ENCODE measurements at places on chromosomes 5 and 9.

DNA sequence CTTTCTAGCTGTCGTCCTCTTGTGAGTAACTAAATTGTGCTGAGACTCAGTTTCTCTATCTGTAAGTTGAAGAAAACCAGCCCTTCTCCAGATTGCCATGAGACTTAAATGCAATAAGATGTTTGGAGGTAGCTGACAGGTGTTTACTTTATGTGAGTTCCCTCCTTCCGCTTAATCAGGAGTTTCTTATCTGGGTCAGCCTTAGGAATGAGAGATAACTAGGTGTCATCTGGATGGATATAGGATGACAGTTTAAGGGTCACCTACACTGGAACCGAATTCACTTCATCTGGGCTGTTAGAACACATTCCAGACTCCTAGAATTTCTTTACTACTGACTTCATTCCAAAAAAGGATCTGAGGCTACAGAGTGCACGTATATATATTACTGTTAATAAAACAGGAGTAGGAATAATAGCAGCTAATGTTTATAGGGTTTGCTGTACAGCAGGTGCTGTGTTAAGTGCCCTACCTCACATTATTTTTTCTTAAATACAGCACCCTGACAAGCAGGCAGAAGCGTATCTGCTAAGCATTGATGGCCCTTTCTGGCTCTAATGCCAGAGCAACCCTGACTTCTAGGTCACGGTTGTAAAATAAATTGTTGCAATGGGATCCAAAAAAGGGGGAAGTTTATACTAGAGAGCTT lies 30.0 kb upstream of the CPEB4 start:
- DNase-seq = no peak

DNA sequence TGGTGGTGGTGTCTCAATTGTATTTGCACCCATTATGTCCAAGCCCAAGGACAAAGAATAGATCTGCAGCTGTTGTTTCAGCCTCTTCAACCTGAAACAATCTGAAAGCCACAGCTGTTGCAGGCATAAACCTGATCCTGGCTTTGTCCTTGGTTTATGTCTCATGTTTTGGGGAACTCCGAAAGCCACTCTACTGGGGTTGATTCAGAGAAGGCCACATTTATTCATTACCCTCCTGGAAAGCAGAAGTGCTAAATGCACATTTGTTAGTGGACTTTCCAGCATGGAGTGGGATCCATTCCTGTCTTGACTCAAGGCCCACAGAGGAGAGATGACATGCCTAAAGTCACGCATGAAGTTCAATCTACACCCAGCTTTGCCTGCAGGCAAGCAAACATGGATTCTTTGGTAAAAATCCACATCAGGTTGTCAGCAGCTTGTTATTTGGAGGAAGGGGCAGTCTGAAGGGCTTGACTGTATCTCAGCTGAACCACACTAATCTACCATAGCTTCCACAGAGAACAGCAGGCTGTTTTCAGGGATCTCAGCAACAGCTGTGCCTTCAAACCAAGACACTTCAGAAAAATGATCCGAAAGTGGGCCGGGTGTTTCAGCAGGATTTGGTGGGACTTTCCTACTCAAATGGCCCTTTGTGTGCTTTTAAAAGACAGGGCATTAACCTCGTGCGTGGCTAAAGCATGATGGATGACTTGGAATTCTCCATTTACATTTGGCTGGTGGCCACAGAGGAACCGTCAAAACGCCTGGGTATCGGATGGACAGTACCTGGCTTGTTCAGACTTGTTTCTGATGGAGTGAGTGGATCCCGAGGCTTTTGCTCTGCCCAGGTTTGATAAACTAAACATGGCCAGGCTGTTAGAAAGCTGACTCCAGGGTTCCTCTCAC lies 36.2 kb upstream of the ADAM19 start:
- DNase-seq = no peak

- no peak for DNase-seq
Observed at GRCh38 chr9:112774006-112774996, 23.7 kb downstream of the SNX30 start.

DNA sequence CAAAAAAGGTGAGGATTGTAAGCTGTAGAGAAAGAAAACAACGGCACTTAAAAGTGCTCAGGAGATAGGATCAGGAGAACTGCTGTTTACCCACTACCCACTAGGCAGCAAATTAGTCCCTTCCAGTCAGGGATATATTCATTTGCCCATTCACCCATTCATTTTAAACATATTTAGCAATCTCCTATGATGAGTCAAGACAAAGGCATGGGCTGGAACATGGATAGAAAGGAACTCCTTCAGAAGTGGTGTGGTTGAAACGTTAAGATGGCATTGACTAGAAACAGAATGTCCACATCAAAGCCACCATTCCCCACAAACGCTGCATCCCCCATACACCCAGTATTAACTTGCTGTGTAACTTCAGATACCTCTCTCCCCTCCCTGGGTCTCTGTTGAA lies 225.7 kb downstream of the ASTN2 start:
- DNase-seq = no peak

- no peak for DNase-seq
Observed at GRCh38 chr9:31500422-31500821, 884.0 kb upstream of the ACO1 start.

DNA sequence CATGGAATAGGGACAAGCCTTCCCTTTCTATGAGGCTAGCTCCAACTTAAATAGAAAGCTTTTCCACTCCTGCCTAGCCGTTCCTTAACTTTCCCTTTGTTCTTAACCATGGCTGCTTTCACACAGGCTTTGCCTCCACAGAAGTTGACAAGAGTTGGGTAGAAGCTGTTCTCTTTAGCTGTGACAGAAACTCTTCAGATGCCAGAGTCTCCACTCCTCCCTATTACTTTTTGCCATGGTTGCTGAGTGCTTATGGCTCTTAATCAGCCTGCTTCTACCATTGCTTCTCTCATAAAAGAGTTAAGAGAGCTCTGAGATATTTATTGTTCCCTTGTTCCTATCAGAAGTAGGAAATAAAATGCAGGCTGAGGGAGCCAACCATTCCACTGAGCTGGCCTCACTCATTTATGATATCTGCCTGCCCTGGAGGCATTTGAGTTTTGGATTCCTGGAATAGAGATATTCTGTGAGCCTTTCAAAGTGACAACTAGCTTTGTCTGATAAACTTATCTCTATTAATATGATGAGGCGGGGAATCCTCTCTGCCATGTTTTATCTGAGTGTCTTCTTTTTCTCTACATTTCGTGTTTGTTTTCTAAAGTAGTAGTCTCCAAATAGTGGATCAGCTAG lies 162.6 kb downstream of the DMAC1 start:
- no peak for DNase-seq

DNA sequence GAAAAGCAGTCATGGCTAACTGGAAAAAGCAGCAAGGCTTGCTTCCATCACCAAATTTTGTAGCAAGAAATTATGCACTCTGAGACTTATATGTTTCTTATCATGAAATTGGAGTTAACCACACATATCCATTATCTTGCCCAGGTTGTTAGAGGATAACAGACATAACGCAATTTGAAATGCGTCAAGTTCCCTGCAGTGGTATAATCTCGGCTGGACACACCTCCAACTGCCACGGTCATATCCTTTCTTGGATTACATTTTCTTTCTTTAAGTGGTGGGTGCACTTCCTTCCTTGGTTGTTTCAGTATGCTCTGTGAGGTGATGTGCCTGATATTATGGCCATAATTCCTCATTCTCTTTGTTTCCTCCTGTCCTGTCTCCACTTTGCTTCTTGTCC lies 695.0 kb upstream of the DMAC1 start:
- no peak for DNase-seq

DNA sequence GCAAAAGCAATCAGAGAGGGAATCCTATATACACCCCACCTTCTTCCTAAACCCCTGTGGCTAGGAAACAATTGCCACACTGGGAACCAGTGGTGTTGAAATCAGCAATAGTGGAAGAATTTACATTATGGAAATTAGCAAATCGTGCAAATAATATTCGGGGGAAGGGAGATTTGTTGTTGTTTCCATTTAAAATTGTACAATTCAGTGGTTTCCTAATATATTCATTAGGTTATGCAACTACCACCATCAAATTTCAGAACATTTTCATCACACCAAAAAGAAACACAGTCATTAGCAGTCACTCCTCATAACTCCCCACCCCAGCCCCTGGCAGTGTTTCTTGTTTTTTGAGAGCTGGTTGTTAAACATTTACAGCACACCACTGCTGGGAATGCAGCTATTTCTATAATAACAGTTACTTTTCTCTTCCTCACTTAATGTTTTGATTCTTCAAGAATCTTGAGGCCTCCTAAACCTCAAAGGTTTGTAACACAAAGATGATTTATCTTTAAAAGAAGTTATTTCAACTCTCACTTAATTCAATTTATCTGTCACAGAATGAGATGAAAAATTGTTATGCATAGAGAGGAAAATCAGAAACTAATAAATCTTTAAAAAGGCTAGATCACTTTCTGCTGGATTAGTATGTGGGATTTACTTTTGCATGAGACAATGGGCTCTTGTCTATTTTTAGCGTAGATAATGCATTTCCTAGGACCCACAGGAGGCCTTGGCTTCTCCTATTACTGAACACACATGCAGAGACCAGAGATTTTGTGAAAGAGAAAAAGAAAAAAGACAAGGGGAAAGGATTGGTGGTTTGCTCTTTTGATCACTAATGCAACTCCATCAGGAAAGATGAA lies 91.8 kb upstream of the DAPK1 start:
- no peak for DNase-seq

GRCh38 chr9:22114956-22115355 lies 105.9 kb upstream of the CDKN2B start:
- no peak for DNase-seq

DNA sequence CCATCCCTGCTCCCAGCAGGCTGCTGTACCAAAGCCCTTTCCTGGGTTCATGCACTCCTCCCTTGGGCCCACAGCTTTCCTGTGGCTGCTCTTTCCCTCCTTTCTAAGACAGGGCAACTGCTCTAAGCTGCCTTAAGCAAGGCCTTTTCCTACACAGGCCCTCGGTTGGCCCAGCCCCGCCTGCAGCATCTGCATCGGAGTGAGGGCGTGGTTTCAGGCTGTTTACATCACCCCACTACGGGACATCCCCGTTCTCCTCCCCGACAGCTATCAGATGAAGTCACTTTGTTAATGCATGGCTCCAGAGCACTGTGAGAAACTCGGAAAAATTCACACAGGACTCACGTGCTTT lies 3.4 kb downstream of the DPH7 start:
- DNase-seq = no peak

GRCh38 chr9:119255116-119255515 lies 114.1 kb downstream of the BRINP1 start:
- DNase-seq = no peak

- DNase-seq = no peak
Observed at GRCh38 chr5:10981932-10982331, 220.9 kb upstream of the DAP start.

DNA sequence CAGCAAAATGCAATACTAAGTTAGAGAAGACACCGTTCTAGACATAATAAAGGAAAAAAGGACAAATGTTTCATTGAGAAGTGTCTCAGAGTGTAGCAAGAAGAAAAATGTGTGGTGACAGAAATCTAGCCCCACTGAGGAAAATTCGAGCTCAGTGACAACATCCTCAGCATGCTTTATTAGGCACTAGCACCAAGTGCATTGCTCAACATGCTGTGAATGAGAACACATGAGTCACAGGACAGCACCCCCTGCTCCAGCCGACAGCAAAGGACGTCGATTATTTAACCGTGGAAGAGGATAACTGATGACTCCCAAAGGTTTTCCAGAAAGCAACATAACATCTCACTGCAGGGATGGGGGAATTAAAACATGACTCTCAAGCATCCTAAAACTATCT lies 182.7 kb downstream of the GNAQ start:
- no peak for DNase-seq

DNA sequence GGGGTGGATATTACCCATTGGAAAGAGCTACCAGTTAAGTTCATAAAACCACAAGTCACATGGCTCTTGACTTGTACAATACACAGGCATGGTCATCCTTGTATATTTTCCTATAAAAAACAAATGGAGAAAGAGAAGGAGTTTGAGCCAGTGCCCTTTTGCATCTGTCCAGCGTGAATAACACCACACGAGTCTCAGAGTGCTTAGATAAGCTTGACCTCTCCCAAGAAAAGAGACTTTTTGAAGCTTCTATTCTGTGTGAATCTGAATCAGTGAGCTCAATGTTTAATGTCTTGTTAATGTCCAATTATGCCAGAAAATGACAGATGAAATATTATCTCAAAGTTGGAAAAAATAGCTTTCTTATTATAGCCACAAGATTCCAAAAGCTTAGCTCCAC lies 30.9 kb upstream of the LPAR1 start:
- DNase-seq = no peak

DNA sequence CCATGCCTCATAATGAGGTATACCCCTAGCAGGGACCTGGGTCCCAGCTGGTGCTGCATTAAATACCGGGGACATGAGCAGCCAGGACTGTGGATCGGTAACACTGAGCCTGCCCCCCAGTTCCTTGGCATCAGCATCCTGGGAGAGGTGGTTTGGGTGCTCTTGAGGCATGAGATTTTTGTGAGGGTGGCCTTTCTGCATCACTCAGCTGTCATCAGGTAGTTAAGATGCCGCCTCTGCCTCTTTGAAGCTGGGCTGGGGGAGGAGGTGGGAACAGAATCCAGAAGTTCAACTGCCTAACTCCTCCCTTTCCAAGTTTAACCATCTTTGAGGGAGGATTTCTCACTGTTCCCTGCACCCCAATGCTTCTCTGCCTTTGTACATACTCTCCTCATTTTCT lies 112.7 kb downstream of the PDZD2 start:
- no peak for DNase-seq

DNA sequence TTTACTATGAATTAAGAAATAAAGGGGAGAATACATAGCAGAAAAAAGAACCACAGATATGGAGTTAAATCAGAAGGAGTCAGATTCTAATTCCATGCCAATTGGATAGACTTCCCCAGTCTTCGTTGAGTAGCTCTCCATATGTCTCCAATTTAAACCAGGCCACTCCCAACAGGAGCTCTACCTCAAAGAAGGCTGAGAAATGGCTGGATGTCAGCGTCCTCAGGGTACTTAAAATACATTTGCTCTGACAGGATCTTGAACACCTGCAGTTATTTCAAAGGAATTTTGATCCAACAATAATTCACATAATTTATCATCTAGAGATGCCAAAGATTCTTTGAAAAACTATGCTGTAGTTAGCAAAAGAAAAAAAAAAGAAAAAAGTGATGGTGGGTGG lies 133.9 kb upstream of the FBN2 start:
- DNase-seq = no peak

- DNase-seq = no peak
Observed at GRCh38 chr9:113721856-113722255, 154.3 kb upstream of the ZNF618 start.

DNA sequence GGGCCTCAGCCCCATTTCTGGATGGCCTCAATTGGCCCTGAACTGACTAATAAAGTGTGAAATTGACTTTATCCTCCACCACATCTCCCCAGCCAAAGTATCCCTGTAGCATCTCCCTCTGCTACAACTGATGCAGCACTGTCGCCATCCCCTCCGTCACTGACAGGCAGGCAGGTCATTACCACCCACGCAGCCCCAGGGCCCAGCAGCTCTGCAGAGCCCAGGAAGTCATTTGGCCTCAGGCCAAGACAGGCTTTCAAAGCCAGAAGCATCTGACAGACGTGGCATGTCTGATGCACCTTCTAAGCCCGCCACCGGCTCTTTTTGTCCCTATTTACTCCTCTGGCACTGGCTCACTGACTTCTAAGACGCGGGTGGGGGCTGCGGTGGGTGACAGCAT lies 65.3 kb downstream of the ARHGEF37 start:
- DNase-seq = no peak

GRCh38 chr9:77495834-77496671 lies 152.1 kb downstream of the GNA14 start:
- DNase-seq = no peak
